Esophagus mucosa (tissue), 1 donor: ENCODE measurements at places on chromosomes 12 and 14. TPM values are rescaled to one million over a fixed set of nuclear protein-coding genes. Genes with fewer than 3 reads are reported as not detected.

The ATF7IP gene
- total RNA-seq = 55.0 TPM

The ACRBP gene
- total RNA-seq = 0.56 TPM

The LHX5 gene
- total RNA-seq = not detected

The OVCH1 gene
- not detected for total RNA-seq

The CACNA1C gene
- 1.1 TPM for total RNA-seq

The RERGL gene
- total RNA-seq = 0.40 TPM

The COCH gene
- total RNA-seq = 0.12 TPM

The SERPINA10 gene
- total RNA-seq = not detected

The ALKBH1 gene
- 7.5 TPM for total RNA-seq

The SLC38A4 gene
- total RNA-seq = 2.4 TPM

The RD3L gene
- not detected for total RNA-seq

The KRT78 gene
- 291 TPM for total RNA-seq

The AHNAK2 gene
- 184 TPM for total RNA-seq

The KLRF1 gene
- 0.36 TPM for total RNA-seq

The NRIP2 gene
- 0.08 TPM for total RNA-seq

The PIP4P1 gene
- 22.8 TPM for total RNA-seq

The APOF gene
- not detected for total RNA-seq

The SLC5A8 gene
- not detected for total RNA-seq

The FICD gene
- total RNA-seq = 1.1 TPM

The GMPR2 gene
- 38.9 TPM for total RNA-seq

The HCAR3 gene
- 9.6 TPM for total RNA-seq

The G2E3 gene
- 9.6 TPM for total RNA-seq

The COX14 gene
- total RNA-seq = 37.9 TPM

The FOXN4 gene
- total RNA-seq = not detected

The NRXN3 gene
- 0.60 TPM for total RNA-seq

The DAO gene
- not detected for total RNA-seq

The CCDC184 gene
- 0.20 TPM for total RNA-seq

The PAPLN gene
- 5.1 TPM for total RNA-seq

The IPO8 gene
- 29.7 TPM for total RNA-seq

The RAD51B gene
- 12.2 TPM for total RNA-seq

The VDR gene
- 18.0 TPM for total RNA-seq

The SERPINA9 gene
- total RNA-seq = 0.12 TPM

The GOLGA5 gene
- total RNA-seq = 24.9 TPM

The CFAP251 gene
- total RNA-seq = 18.3 TPM

The TAS2R8 gene
- not detected for total RNA-seq

The PPP1R1A gene
- total RNA-seq = not detected

The GPR162 gene
- 0.76 TPM for total RNA-seq

The CCDC77 gene
- 5.9 TPM for total RNA-seq

The MAP1LC3B2 gene
- total RNA-seq = 2.3 TPM

The CD163 gene
- total RNA-seq = 5.8 TPM

The GZMH gene
- not detected for total RNA-seq

The TXNDC16 gene
- 3.5 TPM for total RNA-seq

The TMEM229B gene
- 0.80 TPM for total RNA-seq

The ATL1 gene
- 3.1 TPM for total RNA-seq

The KRT2 gene
- total RNA-seq = not detected

The JAG2 gene
- total RNA-seq = 18.9 TPM

The ANHX gene
- not detected for total RNA-seq

The SERPINA1 gene
- total RNA-seq = 4.3 TPM

The NOVA1 gene
- total RNA-seq = 0.72 TPM

The POTEM gene
- total RNA-seq = not detected
